ENCODE measurements at places on chromosomes 16 and 17. TPM values are rescaled to one million over a fixed set of nuclear protein-coding genes. Genes with fewer than 3 reads are reported as not detected.

The IL32 gene
- polyA plus RNA-seq: 32.2 TPM

The GJD3 gene
- polyA plus RNA-seq: not detected

The TEDC2 gene
- polyA plus RNA-seq: 8.0 TPM

The ABCC11 gene
- 0.24 TPM for polyA plus RNA-seq

The NHERF1 gene
- polyA plus RNA-seq: 165 TPM

The TMC5 gene
- 0.43 TPM for polyA plus RNA-seq

The EIF4A3 gene
- polyA plus RNA-seq: 115 TPM

DNA sequence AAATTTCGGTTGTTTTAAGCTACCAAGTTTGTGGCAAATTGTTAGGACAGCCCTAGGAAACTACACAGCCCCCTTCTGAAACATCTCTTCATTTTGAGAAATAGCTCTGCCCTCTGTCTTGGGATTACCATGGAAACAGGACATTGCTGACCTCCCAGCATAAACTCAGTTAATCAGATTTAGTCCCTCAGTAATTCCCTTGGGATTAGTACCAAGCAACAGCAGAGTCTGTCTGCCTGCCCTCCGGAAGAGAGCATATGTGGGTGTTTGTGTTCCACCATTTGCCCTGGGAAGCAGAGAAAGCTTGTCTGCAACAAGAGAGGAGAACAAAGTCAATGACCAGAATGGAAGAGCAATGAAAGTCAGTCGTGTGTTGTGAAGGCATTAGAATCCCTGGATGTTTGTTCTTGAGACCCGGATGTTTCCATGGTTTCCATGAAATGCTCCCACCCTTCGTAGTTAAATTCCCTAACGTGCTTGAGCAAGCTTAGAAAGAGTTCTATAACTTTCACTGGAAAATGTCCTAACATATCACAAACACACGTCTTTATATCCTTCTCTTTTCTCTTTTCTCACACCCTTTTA is 26.2 kb downstream of the NUDT7 start:
- DNase-seq: no peak

GRCh38 chr17:60086818-60087591 is 8.3 kb upstream of the HEATR6 start:
- DNase-seq: no peak

DNA sequence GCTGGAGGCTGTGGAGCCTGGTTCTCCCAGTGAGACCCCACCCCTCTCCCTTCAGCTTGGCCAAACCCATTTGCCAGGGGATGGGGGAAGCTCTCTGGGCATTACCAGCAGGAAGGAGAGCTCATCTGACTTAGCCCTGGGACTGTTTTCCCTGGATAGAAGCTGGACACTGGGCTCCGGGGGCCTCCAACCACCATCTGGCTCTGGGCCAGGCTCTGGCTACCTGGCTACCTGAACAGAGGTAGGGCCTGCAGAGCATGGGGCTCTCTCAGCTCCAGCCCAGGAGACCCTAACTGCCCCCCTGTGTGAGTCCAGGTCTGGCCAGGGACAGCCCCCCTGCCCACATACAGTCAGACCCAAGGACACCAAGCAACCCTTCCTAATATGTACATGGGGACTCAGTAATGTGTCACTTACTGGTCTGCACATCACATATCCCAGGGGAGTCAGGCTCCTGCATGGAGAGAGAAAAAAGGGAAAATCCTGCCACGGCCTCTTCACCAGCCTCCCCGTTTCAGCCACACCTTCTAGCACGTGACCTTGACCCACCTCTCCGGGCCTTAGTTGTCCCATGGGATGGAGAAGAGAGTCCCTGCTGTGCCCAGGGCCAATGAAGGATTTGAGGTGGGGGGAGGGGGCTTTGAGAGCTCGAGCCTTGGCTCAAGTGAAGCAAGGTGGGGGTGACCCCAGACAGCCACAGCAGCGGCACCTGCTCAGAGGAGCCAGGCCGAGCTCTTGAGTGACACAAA is 13.8 kb downstream of the CNGB1 start:
- DNase-seq: no peak

GRCh38 chr17:49994085-49995054 is 654 bp downstream of the DLX3 start:
- no peak for DNase-seq

DNA sequence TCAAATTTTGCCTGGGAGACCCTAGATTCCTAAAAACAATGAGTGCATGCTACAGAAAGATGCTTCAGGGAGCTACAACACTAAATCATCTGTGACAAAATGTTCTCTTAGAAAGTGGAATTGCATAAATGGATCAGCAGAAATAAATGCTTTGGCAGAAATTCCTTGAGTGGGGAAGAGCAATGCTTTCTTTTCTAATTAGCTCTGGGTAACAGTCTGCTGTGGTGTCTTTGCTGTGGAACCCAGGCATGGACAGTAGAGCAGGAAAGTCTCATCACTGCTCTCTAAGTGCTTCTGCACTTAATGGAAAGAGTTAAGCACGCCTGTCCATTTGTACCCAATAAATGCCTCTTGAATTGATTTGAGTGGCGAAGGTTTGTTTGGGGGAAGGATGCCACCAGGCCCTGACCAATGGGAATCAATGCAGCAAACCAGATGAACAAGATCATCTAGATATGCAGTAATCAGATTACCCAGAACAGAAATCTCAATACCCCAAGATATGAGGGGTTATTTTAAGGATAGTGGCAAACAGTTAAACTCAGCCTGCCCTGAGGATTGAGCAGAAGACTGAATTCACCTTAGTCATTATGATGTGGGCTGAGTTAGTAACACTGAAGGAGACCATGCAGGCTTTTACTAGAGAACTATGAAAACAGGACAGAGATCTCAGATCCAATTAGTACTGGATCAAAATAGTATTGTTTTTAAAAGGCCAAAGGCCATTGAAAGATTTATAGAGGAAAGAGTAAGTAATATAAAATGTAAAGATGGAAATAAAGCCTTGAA is 13.6 kb downstream of the HLF start:
- DNase-seq: no peak

DNA sequence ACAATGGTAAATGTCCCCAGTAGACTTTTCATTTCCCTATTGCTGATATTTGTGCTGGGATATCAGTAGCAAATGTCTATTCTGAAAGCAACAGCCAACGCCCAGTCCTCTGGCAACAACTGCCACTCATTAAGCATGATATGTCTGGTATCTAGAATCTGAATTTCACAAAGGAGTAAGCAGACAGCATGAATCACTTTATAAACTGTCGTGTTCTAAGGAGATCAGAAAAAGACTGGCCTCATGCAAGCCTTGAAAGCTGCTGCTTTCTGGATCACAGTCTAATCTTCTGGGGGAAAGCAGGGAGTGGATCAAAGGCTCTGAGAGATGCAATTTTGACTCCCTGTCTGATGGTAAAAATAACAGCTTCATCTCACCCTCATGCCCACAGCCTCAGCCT is 153.1 kb upstream of the NOG start:
- no peak for DNase-seq

DNA sequence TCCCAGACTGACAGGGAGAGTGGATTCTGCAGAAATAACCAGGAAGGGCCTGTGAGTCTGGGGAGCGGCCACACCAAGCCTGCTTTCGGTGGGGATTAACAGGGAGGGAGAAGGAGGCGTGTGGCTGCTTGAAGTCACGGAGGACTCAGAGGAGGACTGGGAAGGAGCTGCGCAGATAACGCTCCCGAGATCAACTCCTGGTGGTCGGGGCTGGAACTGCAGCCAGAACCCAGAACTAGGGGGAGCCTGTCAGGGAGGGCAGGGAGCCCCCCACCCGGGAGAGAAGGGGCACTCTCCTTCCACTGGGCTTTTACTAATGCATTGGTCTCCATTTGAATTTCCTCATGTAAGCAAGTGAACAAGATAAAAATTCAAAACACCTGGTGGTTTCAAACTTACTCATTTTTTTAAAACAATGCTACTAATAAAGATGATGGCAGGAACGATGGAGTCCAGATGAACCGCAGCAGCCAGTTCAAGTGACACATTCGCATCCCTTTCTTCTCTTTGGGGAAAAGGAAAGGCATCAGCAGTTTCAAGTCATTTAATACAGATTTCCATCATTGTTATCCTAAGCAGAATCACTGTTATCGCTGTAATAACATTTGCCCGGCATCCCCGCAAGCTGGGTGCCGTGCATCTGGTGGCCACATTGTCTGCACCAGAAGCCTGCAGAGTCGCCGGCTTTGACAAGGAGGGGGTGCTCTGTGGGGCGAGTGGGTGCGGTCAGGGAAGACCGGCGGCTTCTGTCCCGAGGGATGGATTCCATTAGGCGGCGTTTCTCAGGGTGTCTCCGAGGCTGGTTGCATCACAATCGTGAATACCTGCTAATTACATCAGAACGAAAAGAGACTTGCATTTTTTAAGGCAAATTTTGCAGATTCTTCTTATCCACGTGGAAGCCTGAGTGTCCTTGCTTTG is 183.0 kb downstream of the FOXL1 start:
- DNase-seq: no peak

GRCh38 chr17:49365667-49366066 is 3.6 kb upstream of the ZNF652 start:
- DNase-seq: no peak

Data from right renal pelvis (tissue), 4 donors.